AG10803 (cell line): ENCODE measurements at places on chromosomes 1 and 21.

GRCh38 chr1:163974120-163974519 lies 584.9 kb upstream of the PBX1 start:
- DNase-seq = peak; percentile 24

DNA sequence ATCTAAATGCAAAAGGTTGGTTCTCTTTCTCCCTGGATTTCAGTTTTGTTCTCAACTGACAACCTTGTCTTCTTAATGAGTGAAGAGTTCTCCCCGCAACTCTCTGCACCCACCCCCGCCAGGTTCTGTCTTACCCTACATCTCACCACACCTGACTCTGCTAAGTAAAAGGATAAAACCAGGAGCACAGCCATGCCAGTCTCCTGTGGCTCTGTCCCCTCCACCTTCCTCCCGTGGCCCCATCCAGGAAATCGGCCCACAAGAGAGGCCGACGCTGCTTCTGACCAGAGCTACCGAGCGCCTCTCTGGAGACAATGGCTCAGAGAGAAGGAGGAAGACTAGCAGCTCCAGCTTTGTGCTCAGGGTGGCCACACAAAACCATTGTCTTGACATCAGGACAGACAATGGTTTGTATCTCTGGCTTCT lies 72.2 kb downstream of the PLEKHA6 start:
- no peak for DNase-seq

GRCh38 chr1:201074018-201074417 lies 38.2 kb downstream of the CACNA1S start:
- no peak for DNase-seq

GRCh38 chr1:237799762-237800474 lies 90.8 kb downstream of the ZP4 start:
- no peak for DNase-seq

DNA sequence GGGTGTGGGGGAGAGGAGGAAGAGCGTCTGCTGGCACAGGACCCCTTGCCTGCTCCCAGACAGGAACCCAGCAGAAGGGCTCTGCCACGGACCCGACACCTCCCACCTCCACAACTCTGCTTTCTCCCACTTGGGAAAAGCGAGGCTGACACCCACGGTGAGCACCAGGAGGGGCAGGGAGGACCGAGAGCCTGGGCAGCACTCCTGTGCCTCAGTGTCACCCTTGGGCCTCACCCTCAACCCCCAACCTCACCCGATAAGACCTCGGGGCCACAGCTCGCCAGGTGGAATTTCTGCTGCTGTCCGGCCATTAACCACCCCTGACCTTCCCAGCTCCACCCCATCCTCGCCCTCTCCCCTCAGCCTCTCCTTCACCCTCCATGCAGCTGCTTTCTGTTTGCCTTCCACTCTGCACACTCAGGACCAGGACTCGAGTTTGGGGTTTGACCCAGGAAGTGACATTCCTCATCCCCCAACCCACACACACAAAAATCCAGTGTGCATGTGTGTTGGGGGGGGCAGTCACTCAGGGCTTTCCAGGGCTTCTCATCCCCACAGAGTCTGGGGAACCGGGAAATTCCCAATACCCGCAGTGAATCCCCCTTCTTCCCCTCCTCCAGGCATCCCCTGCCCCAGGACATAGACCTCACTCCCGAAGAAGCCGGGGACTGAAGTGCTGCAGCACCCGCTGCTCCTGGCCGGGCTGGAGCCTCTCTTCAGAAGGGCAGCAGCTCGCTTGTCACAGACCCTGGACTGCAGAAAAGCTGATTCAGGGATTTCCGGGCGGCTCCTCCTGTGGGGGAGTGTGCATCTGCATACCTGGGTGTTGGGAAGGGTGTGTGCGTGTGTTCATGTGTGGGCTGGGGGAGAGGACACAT lies 65.8 kb downstream of the SYT2 start:
- no peak for DNase-seq

- no peak for DNase-seq
These were observed 154.9 kb downstream of the RERE start for GRCh38 chr1:8662380-8663072.

DNA sequence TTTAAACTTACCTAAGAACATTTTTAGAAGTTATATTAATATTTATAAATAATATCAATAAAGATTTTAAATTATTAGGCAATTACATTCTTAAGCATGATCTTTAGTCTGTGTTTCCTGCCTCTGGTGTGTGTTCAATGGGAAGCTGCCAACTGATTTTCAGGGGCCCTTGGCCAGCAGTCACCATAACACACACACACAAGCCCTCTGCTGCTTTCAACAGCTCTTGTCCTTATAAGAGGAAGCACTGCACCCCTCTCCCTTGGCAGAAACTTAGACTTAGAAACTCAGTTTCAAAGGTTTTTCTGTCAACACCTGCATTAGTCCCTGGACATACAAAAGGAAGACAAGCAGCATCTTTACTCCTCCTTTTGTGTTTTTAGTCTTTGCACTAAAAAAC lies 81.4 kb downstream of the VAV3 start:
- no peak for DNase-seq

GRCh38 chr1:106619080-106619826 lies 437.2 kb upstream of the PRMT6 start:
- DNase-seq = no peak

DNA sequence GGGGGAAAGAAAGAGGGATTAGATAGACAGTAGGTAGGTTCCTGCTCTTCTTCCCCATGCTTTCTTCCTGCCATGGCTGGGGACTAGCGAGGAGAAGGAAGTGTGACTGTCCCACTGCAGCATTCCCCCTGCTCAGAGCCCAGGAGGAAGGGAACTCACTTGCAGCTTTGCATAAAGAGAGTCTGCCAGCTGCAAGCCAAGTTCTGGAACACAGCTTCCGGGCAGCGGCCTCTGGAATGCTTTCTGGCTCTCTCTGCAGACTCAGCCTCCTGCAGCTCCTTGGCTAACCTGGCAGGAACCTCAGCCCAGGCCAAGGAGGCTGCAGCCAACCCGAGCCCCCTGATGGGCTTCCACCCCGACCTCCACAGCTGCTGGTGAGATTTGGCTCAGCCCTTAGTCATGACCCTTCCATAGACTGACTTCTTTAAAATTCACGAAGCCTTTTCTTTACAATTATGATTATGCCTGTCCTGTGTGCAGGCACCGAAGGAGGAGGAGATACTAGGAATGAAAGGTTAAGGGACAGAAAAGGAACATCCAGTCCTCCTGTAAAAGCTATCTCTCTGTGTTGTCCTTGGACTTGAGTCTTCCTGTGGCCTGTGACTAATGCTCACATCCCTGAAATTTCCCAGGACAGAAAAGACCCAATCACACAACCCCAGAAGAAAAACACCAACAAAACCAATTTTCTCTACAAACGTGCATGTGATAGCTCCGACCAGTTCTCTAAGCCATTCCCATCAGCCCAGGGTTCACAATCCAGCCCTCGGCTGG lies 108.2 kb upstream of the OLIG2 start:
- peak; percentile 22 for DNase-seq

DNA sequence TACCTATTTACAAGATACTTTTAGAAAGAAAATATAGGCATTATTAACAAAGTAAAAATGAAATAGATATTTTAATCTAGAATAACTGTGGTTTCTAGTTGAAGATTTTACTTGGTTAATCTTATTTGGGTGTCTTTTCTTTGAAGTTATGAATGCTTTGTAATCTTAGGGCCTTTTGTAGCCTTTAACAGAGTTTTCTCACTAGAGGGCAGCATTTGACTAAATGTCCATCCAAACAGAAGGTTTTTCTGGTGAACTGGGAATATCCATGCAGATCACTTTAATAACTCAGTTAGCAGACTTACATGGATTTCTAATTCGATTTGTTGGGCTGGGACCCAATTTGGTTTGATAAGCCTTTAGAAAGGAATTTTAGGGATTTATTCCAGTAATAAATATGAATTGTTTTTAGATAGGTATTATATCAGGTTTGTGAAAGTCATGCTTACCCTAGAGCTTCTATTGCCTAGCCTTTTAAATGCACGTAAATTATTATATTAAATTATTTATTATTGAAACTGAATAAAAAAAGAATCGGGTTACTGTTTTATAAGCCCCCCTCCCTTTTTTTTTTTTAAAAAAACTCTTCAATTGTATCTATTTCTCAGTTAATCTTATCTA lies 119.7 kb downstream of the ZNF326 start:
- peak; percentile 44 for DNase-seq

DNA sequence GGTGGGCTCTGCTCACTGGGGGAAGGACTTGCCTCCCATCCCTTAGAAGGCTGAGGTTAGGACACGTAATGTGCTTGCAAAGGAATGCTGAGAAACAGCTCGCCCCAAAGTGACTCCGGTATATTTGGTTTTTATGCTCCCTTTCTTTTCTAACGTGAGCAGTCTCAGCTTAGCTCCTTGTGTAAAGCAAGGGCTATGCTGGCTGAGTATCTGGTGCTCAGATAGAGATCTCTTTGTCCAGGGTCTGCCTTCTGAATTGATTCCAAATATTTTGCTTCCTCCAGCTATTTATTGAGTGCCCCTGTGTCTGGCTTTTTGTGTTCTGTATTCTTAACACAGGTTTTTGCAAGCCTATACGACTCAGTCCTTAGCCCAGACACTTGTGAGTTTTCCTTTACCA lies 94.5 kb upstream of the ARTN start:
- DNase-seq = no peak

DNA sequence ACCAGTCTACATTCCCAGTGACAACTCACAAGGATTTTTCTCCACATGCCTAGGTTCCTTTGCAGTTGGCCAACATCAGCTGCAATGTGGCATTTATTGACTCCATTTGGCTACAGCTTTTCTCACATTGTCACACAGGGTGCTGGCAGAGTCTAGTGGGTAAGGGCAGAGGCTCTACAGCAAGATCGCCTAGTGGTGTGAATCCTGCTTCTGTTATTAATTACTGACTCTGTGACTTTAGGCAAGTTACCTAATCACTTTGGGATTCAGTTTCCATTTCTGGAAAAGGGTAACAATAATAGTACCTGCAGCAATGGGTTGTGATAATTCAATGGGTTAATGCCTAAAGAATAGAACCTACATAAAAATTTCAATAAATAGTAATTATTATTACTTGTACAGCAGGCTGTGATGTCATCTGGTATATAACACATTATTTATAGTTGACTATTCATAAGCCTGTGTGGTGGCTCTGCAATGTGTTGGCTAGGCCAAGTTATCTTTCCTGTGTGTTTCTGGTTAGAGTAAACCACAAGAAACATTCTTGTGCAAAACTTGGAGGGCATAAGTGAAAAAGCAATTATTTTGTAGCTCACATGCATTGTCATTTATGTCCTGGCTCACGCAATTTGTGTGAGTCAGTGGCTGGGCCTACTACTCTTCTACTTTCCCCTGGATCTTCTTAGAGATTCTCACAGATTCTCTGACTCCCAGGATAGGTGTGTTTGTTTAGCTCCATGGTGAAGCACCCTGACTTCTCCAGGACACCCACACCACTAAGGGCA lies 59.5 kb downstream of the PTGS2 start:
- DNase-seq = peak; percentile 99
